Activated naive CD4-positive, alpha-beta T cell treated with Interleukin-2 at 50 U/mL for 16 hours (primary cell): ENCODE measurements at places on chromosomes 6 and 20.

- DNase-seq = no peak
Measured at GRCh38 chr20:35489717-35490116, 34.3 kb downstream of the CEP250 start.

DNA sequence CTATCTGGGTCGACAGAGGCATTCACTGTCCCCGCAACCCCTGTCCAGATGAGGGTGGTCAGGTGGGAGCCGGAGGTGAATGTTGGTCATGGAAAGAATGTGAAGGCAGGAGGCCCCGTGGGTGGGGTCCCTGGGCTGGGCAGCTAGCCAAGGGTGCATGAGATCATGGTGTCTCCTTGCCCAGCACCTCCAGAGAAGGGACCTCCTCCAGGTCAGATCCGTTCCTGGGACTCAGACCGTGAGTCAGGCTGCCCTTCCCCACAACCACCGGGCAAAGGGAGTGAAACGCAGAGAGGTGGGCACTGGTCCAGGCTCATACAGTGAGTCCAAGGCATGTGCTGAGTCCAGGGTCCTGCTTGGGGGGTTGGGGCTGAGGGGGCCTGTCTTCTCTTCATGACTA, 3.5 kb downstream of the FOXS1 start:
- DNase-seq = no peak

GRCh38 chr20:50213531-50214106, 23.0 kb downstream of the CEBPB start:
- DNase-seq = no peak

GRCh38 chr6:10713962-10714361, 8.9 kb upstream of the TMEM14C start:
- no peak for DNase-seq

GRCh38 chr6:137307163-137307854, 88.1 kb upstream of the IFNGR1 start:
- no peak for DNase-seq

GRCh38 chr6:3918469-3918868, 69.3 kb downstream of the FAM50B start:
- DNase-seq = no peak

DNA sequence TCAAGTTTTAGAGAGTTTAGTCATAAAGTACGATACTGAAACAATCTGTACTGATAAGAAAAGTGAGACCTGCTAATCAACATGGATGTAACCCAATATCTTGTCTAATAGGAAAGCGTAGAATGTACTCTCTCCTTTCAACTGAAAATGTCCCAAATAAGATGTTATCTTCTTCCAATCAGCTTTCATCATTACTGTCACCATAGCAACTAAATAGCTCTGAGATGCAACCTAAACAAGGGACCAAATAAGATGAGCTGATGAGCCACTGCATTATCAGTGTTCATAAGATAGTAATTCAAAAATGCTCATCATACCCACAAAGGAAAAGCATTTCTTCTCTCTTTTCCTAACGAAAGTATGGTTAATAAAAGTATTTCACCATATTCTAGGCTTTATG, 1108.3 kb upstream of the MAP3K7 start:
- no peak for DNase-seq

DNA sequence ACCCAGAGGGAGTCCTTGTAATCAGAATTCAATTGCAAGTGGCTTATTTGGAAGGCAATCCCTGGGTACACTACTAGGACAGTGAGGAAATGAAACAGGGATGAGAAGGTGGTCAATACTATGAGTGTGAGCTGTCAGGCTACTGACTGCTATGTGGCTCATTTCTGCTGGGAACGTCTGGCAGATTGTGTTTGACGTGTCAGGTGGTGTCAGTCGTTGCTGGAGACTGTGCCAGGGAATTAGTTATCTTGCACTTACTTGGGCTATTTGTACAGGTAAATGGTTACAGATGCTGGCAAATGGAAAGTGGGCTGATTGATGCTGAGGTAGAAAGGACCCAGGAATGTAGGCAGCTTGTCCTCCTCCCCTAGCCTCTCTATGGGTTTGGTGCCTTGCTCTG, 17.4 kb downstream of the CST4 start:
- no peak for DNase-seq

- no peak for DNase-seq
Measured at GRCh38 chr6:79586548-79586947, 44.6 kb upstream of the SH3BGRL2 start.
